Activated CD4-positive, alpha-beta T cell treated with anti-CD3 and anti-CD28 coated beads, Interleukin-2, Interleukin-6, amounts not matched to agents 100 ng/mL and 50 ng/mL, durations not matched to agents 16 hours and 8 hours (primary cell): ENCODE measurements at places on chromosomes 4 and X.

- DNase-seq: peak; percentile 20
Measured at GRCh38 chr4:109648266-109648996, 54.8 kb downstream of the CASP6 start.

GRCh38 chrX:37755025-37755424 is 24.8 kb upstream of the CYBB start:
- peak; percentile 68 for DNase-seq

DNA sequence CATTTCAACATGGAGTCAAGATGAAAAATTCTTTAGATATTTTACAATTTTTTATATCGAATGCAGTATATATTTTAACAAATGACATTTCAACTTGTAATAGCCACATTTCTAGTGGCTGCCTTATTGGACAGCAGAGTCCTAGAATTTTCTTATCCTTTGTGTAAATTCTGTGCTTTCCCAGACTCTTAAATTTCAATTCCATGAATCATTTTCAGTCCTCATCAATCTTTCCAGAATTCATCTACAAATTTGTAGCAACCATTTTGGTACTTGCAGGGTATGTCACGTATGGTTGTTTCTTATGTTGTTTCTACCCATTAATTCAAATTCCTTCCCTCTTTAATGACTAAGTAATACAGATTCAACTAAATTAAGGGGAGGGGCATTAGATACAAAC is 2.7 kb downstream of the PAICS start:
- no peak for DNase-seq

DNA sequence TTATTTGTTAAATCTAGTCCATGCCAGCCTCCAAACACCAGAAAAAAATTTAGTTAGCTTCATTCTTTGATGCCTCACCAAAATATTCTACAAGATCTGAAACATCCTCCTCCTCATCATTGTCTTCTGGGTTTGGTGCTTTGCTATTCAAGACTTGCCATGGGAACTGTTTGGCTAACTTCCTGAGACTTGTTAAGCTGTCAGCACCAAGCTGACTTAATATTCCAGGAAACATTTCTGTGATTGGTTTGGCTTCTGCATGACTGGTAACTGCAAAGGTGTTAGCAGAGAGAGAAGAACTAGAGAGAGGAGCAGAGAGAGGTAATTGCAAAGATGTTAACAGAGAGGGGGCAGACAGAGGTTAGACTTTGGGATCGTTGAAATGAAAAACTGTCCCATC is 101.3 kb downstream of the PALLD start:
- DNase-seq: no peak
